ENCODE measurements at places on chromosomes 11 and 22.

- DNase-seq: no peak
Observed at GRCh38 chr11:1793081-1793480, 29.4 kb upstream of the CTSD start.

DNA sequence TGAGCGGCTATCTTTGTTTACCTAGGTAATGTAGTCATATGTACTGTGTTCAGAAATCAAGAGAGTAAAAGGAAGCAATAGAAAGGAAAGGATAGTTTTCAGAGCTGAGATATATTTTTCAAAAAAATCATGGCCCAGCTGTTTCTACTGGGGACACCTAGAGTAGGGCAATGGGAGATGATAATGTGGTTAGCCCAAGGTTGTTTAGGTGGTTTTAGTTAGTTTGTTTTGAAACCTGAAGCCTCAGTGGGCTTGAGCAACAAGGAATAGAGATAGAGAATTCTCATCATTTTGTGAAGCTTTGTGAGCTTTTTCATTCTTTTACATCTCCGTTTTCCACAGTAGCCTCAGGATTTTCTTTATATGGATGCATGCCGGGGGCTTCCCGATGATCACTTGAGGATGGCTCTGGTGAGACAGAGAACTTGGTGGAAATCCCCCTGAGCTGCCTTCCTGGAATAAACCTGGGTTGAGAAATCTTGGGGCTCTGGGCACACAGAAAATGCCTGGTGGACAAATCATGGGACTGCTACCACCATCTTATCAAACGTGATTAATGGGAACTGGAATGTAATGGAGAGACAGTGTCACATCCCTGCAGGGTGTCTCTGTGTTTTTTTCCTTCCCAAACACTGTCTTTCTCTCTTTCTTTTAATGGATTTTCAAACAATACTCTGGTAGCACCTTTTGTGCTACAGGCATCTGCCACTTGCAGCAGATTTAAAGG, 49.0 kb downstream of the ARHGAP42 start:
- peak; percentile 19 for DNase-seq

DNA sequence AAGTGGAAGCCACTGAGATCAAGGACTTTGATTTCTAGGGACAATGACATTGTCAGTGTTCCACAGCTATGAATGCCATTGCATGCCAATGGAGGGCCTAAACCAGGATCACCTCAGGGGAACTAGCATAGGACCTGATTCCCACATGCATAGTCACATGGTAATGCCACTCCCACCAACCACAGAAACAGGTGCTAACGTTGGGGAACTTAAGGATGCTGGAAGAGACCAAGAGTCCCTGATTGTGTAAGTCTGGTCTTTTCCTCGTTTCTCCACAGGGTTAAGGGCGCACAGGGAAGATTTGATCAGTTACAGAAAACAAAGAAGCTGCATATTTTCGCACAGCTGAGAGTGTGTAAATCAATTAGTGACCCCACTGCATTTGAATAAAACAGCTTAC, 59.4 kb upstream of the CD44 start:
- no peak for DNase-seq

GRCh38 chr22:29348956-29349355, 33.5 kb upstream of the RASL10A start:
- no peak for DNase-seq

GRCh38 chr22:29524442-29525191, 28.9 kb downstream of the THOC5 start:
- DNase-seq: peak; percentile 51

- no peak for DNase-seq
Observed at GRCh38 chr11:16034074-16034473, 322.3 kb downstream of the SOX6 start.

DNA sequence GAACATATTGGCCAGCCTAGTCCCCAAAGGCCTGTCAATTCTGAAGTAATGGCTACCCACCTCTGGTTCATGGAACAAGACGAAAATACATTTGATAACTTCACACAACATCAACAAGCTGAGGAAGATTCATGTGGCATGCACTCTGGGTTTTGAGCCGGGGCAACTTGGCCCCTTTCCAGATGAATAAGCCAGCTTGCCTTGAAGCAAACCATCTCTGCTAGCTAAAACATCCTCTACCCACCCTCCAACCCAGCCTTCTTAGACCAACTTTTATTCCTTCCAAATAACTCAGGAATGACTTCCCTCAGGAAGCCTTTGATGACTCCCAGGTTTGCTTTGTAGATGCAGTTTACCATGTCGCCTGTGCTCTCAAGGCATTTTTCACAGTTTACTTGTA, 94.4 kb downstream of the SLC1A2 start:
- peak; percentile 42 for DNase-seq

DNA sequence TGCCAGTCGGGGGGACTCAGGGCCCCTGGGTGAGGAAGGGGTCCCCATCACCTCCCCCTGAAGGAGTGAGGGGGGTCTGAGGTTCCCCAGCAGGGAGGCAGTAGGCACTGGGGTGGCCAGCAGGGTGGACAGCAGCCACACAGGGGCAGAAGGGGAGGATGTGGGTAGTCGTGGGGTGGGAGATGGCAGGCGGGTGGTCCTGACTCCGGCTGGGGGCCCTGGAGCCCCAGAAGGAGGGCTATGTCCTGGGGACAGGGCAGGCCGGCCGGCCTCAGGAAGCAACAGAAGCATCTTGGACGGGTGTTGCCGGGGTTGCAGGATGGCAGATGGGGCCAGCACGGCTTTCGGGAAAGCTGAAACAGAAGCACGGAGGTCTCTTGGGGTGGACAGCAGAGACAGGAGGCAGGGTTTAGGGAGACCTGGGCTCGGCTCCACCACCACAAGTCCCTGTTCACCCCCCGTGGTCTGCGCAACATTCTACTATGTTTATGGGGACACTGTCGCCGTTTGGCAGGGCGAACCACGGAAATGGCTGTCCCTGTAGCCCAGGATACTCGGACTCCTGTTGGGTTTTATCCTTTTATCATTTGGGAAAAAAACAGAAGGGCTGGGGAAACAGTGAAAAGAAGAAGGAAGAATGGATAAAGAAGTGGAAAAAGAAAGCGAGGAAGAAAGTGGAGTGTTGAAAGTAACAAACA, 14.1 kb downstream of the VWCE start:
- no peak for DNase-seq

DNA sequence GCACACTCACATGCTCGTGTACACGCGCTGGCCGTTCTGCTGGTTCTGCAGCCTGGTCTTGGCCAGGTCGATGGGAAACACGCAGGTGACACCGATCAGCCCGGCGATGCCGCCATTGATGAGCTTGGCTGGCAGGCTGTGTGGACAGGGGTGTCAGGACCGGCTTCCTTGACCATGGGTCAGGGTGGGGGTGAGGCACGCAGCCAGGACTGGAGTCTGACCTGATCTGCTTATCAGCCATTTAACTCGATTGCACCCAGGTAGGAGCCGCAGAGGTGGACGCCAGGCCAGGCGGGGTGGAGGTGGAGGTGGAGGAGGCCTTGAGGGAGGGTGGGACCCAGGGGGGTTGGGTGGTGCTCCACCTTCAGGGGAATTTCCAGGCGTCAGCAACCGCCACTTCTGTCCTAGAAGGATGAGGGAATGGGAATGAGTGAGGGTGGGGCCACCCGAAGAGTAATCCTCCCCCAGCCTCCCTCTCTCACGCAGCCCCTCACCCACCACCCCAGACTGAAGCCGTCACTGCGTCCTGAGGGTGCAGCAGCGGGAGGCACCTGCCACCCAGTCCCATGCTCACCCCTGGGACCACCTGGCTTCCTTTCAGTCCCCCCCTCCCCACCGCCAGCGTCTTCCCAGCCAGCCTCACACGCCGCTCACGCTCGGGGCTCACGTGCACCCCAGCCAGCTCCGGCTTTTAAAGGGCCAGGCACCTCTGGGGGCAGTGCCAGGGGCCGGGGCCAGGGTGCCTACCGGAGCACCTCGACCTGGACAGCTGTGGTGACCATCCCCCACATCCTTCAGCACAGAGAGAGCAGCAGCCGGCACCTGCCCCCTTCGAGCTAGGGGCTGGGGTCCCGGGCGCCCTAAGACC, 3.1 kb downstream of the SLC25A22 start:
- DNase-seq: peak; percentile 43

DNA sequence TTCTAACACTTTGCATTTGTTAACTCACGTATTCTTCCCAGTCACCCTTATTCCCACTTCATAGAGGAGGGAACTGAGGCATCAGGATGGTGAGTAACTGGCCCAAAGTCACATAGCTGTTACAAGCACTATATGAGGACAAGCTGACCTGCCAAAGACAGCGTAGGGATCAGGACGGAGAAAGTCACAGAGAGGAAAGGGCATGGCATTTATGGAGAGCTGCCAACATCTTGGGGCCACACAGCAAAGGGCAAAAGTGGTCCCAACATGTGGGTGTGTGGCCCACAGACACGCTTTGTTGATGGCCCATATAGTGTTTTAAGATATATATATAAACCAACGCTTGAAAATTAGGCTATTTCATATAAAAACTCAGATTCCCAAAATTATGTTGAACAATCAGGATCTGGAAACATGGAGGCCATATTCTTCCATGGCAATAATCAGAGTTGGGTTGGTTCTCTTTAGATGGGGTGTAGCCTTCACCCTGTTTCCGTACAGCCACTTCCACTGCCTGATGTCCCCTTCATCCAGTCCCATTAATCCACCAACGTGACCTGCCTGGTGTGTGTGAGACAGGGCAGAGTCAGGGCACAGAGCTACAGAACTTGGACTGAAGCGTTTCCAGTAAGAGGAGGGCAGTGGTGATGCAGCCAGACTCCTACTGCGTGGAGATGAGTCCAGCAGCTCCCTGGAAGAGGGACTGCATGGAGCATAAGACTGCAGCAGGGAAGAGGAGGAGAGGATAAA, 39.9 kb upstream of the CD5 start:
- no peak for DNase-seq

DNA sequence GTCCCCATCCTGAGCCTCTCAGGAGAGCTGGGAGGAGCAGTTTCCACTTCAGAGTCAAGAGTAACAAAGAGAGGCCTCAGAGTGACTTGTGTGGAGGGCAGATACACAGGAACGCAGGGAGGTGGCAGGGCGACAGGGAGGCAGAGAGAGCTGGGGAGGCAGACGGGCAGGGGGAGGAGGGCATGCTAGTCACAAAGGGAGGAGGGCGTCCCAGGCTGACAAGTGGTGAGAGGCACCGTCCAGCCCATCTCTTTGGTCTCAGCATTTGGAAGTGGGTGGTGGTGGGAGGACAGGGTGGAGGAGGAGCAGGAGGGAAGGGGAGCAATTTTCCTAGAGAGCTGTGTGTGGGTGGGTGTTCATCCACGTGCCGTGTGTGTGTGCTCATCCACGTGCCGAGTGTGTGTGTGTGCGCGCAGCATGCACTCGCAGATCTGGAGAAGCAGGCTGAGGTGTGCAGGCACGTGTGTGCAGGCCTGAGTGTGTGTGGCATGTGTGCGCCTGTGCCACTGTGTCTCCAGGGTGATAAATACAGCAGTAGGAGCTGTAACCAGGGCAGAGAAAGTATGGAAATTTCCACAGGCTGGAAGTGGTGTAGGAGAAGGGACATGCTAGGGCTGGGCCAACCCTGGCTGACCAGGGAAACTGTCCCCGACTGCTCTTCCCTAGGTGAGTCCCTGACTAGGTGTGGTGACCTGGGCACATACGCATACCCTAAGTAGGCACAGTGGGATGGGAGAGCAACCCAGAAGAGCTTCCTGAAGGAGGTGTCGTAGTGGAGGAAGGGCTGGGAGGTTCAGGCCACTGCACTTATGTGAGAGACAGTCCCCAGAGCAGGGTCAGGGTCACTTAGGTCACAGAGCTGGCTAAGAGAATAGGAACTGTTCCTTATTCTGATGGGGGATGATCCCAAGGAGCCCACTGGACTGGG, 7.3 kb upstream of the PDE2A start:
- DNase-seq: no peak

- peak; percentile 96 for DNase-seq
Observed at GRCh38 chr11:132024587-132025295, 654.3 kb downstream of the NTM start.

- DNase-seq: peak; percentile 52
Observed at GRCh38 chr11:9139628-9140357, 48.4 kb upstream of the SCUBE2 start.

- DNase-seq: peak; percentile 1
Observed at GRCh38 chr11:70717936-70718595, 319.7 kb downstream of the CTTN start.

DNA sequence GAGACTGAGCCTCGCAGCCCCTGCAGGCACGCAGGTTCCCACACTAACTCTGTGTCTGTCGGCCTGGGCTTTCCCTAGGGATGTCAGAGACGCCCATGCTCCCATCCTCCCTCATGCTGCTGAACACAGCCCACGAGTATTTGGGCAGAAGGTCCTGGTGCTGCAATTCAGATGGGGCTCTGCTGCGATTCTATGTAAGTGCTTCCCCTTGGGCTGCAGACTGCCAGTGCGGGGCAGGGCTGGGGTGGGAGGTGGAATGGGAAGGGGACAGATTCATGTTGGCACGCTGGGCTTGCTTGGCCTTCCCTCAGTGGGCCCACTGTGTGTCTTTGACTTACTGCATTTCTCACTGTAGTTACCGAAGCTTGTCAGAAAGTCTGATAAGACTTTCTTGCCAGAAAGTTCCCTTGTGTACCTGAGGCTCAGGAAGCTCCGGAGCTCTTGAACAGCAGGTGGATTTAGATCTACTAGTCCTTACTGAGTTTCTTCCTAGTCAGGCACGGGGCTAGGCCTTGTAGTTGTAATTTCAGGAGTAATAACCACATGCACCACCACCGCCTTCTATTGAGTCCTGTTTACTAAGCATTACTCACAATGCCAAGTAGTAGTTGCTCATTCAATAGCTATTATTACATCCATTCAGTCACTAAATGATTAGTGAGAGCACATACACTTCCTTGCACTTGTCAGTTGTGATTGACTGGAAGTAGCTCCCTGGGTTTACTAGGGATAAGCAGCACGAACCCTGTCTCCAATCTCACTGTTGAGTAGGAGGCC, 65.2 kb downstream of the CABIN1 start:
- peak; percentile 65 for DNase-seq

GRCh38 chr22:20486229-20486628, 9.4 kb downstream of the KLHL22 start:
- DNase-seq: no peak

GRCh38 chr11:44159848-44160721, 64.6 kb downstream of the EXT2 start:
- no peak for DNase-seq

GRCh38 chr22:21823740-21824444, 43.6 kb downstream of the MAPK1 start:
- peak; percentile 45 for DNase-seq

- no peak for DNase-seq
Observed at GRCh38 chr11:71334191-71334590, 81.8 kb upstream of the SHANK2 start.

DNA sequence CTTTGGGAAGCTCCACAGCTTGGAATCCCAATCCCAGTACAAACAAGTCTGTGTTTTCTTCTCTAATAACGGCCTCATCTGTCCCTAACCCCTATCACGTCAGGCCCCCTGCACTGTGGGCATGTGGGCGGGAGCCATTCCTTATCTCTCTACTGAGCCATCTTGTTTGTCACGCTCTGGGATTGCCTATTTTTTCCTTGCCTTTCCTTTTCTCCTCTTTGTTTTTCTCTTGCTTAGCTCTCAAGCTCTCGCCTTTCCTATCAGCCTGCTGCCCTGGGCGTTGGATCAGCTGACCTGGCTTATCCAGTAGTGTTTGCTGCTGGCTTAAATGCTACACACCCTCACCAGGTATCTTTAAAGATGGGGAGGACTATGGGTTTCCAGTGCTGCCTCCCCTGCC, 35.8 kb downstream of the ARHGAP1 start:
- DNase-seq: no peak

Data from ELR (cell line).